ENCODE measurements at places on chromosomes 4 and X.

DNA sequence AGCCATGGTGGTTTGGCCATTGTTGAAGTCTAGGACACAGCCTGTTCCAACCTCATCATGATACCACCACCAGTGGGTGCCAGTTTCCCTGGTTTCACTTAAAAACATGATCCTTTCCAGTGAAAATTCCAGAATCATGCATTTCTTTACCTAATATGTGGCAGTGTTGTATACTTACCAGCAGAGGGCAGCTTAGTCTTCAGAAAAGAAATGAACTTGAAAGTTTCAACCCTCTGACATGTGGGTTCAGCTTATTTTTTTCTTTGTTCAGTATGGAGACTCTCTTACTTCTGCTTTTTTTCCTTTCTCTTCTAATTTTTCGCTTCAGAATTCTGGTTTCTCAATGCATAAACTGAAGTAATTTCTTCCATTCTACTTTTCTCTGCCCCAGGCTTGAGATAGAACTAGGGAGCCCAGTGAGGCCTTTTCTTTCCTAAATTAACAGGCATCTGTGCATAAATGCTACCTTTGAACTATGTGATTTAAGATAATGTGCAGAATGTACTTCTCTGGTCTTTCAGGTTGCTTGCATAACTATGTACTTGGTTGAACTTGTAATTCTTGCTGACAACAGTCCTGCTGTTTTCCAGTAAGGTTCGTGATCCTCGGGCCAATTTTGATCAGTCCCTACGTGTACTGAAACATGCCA, 10.7 kb downstream of the LIAS start:
- peak; percentile 92 for DNase-seq

DNA sequence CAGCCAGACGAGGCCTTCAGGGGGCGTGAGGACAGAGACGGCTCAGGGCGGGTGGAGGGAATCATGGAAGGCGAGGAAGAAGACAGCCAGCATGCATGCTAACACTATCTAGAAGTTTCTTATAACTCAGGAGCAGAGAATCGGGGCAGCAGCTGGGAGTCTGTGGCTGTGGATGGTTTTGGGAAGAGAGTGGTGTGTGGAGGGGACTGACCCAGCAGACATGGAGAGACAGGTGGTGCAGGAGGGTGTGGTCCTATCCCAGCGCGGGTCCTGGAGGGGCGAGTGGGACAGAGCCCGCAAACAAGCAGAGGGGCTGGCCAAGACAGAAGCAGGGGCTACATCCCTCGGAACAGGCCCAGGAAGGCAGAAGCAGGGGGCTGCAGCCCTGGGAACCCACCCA, 192.1 kb downstream of the AFAP1 start:
- DNase-seq = no peak

DNA sequence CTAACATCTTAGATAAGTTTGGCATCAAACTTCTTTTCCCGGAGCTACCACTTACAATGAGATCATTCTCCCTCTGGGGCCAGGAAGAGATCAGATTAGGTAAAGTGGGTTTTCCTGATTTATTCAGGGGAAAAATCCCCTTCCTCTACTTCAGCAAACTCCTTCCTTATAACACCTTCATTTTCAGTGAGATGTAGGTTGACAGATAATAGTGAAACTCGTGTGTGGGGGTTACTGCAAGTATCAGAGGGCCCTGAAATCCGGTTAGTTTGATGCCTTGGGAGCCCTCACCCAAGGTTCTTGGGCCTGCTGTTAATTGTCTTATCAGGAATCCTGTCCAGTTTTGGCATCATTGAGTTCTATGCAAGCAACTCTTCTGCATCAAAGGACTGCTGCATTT, 10.8 kb downstream of the FTHL17 start:
- no peak for DNase-seq

- no peak for DNase-seq
These were observed 66.0 kb downstream of the RPS3A start for GRCh38 chr4:151165205-151166000.

- no peak for DNase-seq
These were observed 4.4 kb upstream of the CHM start for GRCh38 chrX:86051741-86052140.

DNA sequence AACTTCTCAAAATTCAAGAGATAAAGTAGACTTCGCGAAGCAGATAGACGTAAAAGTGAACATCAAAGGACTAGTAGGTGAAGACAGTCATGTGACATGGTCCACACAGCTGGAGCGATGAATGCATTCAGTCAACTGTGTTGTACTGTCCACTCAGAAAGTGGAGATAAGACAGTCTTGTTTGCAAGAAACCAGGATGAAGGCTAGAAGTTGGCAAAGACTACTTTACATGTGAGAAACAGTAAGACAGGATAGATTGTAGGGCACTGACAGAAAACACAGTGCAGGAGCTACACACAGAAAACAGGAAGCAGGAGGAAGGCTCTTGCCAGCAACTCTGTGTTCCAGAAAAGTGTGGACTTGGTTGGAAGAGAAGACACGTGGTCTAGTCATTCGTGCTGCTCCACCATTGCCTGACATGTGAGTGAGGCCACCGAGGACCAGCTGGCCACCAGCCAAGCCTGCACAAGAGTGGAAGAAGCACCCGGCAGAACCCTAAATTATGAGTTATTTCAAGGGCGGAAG, 78.9 kb downstream of the FAT1 start:
- DNase-seq = no peak

- DNase-seq = no peak
These were observed 1095.2 kb upstream of the POU3F4 start for GRCh38 chrX:82412858-82413257.

DNA sequence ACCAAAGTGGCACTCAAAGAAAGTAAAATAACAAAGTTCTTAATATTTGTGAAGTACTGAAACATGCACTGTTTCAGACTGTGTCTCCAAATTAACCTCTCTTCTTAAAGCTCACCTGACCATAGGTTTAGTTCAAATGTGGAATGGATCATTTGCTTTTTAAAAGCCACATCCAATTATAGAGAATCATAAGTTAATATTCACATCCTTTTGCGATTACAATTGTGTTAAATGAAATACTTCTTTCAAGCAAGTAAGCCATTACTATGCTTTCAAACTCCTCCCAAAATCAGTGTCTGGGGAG, 95.3 kb upstream of the PTPN13 start:
- DNase-seq = no peak

DNA sequence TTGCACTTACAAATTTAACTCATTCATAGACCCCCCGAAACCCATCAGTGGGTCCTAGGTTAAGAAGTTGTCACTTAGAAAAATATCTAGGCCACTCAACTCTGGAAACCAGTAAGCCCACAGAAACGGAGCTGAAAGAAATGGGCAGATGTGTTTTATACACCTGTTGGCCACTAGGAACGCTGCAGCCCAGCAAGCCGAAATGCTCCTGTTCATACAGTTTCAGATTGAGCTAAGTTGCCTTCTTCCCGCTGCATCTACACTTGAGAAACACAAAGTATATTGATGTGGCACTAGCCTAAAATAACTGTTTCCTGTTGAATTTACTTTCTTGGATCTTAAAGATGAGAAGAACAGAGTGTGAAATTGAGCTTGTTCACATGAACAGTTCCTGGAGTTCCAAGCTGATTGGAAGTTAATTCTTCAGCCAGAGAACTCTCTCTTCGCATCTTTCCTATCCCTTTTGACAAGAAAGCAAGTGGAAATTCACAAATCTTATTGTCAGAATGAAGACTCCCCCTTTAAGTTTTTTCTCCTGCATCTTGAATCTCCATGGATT, 174.1 kb downstream of the RBMX2 start:
- peak; percentile 68 for DNase-seq

DNA sequence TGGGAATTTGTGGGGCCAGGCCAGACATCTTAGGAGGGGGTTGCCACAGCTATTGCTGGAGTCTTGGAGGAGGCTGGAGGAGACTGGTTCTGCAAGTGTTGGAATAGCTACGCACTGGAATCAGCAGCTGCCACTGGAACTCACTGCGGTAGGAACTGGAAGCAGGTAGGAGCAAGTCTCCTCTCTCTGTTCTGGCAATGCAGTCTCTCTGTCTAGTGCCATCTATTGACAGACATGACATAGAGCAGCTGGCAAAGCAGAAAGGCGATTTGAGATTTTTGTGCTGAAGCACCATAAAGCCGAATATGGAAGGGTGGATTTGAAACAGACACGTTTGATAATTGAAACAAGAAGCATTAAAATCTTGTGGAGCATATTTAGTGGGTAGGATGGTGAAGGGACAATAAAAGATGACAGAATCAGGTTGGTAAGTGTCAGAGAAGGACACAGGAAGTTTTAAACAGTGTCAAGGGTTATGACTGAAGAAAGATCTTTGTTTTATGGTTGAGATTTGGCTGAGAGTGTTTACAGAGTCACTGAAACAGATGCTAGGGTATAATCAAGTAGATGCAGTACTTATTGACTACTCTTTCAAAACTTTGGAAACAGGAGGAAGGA, 23.5 kb upstream of the SYNPO2 start:
- peak; percentile 69 for DNase-seq

- DNase-seq = no peak
These were observed 61.5 kb upstream of the ADRA2C start for GRCh38 chr4:3704669-3705068.

- no peak for DNase-seq
These were observed 12.5 kb upstream of the PLK4 start for GRCh38 chr4:127868196-127868595.

- no peak for DNase-seq
These were observed 162.4 kb upstream of the FMR1 start for GRCh38 chrX:147749308-147749707.

DNA sequence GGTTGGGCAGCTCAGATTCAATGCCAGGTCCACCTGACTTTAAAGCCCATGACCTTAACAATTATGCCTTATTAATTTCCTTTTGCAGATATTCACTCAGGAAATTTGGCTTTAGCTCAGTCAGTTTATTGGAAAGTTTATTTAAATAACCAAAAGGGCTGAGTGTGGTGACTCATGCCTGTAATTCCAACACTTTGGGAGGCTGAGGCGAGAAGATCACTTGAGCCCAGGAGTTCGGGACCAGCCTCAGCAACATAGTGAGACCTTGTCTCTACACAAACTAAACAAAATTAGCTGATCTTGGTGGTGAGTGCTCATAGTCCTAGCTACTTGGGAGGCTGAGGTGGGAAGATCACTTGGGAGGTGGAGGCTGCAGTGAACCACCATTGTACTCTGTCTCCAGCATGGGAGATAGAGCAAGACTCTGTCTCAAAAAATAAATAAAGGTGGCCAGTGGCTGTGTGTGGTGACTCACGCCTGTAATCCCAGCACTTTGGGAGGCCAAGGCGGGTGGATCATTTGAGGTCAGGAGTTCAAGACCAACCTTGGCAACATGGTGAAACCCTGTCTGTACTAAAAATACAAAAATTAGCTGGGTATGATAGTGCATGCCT, 43.3 kb downstream of the RHOH start:
- no peak for DNase-seq

DNA sequence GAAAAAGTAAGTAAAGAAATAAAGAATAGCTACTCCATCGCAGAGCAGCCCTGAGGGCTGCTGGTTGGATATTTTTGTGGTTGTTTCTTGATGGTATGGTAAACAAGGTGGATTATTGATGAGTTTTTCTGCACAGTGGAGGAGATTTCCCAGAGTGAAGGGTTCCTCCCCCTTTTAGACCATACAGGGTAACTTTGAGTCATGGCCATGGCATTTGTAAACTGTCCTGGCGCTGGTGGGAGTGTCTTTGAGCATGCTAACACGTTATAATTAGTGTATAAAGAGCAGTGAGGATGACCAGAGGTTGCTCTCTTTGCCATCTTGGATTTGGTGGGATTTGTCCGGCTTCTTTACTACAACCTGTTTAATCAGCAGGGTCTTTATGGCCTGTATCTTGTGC, 128.2 kb downstream of the ASMT start:
- no peak for DNase-seq

GRCh38 chr4:111362941-111363361, 740.1 kb upstream of the PITX2 start:
- DNase-seq = no peak

GRCh38 chrX:12814420-12814819, 23.2 kb downstream of the PRPS2 start:
- DNase-seq = peak; percentile 70

DNA sequence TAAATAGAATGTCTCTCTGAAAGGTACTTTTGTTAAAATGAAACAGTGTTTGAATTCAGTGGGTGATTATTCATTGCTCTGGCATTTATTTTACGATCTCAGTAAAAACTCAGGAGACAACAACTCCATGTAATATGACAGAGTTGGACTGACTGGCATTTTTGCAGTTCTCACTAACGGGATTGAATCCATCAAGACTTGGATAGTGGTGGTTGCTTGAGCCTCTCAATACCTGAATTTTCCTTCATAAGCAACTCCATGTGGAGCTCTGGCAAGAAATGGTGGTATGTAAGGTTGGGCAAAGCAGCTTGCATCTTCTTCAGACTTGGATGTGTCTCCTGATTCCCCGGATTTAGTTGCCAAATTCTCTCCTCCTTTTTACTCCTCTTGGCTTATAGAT, 72.7 kb downstream of the FRMPD4 start:
- DNase-seq = no peak

GRCh38 chr4:151882072-151882803, 121.4 kb upstream of the GATB start:
- DNase-seq = no peak

- no peak for DNase-seq
These were observed 95.4 kb upstream of the NUDT6 start for GRCh38 chr4:123017636-123018395.

- DNase-seq = peak; percentile 84
These were observed 113.0 kb downstream of the UCHL1 start for GRCh38 chr4:41369680-41370079.

DNA sequence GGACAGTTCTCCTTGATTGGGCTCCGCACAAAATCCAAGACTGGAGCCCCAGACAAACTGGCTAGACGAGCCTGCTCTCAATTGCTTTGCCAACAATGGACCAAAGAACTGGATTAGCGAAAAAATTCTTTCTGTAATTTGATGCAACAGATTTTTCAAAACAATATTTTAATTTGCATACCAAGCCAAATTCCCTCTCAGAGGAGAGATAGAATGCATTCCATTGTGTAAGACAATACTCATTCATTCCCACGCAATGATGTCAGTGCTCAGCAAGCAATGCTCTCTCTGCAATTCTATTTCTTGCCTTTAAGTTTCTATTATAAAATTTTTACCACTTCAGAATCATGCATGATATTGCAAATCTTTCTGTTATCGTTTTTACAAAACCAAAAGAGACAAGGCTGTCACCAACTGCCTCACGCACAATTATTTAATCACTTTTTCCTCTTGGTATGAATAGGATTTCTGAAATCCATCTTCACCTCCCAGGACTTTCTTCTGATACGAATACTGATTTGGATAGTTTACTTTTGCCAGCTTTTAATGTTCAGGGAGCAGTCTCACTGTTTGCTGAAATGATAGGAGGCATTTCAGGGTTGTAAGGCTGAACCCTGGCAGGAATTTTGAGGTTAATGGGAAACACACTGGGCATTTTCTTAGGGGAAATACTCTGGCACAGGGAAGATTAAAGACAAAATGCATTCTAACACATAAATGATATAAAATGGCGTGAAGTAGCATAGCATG, 46.1 kb upstream of the HCCS start:
- no peak for DNase-seq

- DNase-seq = no peak
These were observed 9.3 kb downstream of the NOX1 start for GRCh38 chrX:100864657-100865391.

DNA sequence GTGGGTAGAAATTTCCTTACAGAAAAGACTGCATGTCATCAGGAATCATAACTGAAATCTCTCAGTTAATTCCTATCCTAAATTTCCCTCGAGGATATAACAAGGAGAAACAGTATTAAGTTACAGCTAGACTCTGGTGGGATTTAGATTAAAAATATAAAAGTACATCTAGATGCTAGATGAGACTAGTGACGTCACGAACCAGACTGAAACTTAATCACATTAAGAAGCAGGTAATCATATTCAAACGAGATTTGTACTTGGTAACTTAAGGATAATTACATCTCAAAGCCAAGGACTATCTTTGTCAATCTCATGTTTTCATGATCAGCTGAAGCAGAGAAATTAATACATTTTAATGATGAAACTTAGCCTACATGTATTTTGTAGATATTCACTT, 130.6 kb downstream of the MTNR1A start:
- no peak for DNase-seq

Data from hematopoietic multipotent progenitor cell treated with erythropoietin and hydrocortisone succinate and interleukin-3 and kit ligand, for 4 days (in vitro differentiated cells).